ENCODE measurements at places on chromosomes 13 and 19.
A peak's percentile ranks its signal among the peaks of the same experiment; 100 is the strongest.

GRCh38 chr19:778910-779653 is 18.2 kb upstream of the PTBP1 start:
- no peak for DNase-seq

DNA sequence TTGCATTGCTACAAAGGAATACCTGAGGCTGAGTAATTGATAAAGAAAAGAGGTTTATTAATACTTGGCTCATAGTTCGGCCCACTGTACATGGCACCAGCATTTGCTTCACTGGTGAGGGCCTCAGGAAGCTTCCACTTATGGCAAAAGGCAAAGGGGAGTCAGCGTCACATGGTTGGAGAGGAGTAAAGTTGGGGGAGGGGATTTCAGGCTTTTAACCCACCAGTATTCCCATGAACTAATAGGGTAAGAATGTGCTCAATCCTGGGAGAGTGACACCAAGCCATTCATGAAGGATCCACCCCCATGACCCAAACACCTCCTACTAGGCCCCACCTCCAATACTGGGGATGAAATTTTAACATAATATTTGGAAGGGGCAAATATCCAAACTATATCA is 82.5 kb upstream of the MYCBP2 start:
- DNase-seq = no peak

DNA sequence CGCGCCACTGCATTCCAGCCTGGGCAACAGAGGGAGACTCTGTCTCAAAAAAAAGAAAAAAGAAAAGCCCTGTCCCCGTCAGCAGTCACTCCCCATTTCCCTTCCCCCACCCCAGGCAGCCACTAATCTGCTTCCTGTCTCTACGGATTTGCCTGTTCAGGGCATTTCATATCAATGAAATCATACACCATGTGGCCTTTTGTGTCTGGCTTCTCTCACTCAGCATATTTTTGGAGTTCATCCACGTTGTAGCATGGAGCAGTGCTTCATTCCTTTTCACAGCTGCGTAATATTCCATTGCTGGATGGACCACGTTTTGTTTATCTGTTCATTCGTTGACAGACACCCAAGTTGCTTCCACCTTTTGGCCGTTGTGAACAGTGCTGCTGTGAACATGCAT is 36.1 kb upstream of the KLF2 start:
- DNase-seq = no peak

DNA sequence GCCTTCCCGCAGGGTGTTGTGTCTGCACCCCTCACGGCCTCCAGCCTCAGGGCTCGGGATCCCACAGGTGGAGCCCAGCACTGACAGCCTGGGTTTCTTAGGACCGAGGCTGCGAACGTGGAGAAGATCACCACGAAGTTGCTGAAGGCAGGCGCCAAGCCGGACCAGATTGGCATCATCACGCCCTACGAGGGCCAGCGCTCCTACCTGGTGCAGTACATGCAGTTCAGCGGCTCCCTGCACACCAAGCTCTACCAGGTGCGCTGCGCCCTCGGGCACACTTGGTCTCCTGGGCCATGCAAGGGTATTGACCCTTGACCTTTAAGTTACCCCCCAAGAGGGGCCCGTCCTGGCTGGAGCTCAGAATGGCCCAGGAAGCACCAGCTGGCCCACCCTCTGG is 29.0 kb downstream of the UPF1 start:
- DNase-seq = no peak

- no peak for DNase-seq
Observed at GRCh38 chr13:74761801-74762757, 627.9 kb upstream of the KLF12 start.

DNA sequence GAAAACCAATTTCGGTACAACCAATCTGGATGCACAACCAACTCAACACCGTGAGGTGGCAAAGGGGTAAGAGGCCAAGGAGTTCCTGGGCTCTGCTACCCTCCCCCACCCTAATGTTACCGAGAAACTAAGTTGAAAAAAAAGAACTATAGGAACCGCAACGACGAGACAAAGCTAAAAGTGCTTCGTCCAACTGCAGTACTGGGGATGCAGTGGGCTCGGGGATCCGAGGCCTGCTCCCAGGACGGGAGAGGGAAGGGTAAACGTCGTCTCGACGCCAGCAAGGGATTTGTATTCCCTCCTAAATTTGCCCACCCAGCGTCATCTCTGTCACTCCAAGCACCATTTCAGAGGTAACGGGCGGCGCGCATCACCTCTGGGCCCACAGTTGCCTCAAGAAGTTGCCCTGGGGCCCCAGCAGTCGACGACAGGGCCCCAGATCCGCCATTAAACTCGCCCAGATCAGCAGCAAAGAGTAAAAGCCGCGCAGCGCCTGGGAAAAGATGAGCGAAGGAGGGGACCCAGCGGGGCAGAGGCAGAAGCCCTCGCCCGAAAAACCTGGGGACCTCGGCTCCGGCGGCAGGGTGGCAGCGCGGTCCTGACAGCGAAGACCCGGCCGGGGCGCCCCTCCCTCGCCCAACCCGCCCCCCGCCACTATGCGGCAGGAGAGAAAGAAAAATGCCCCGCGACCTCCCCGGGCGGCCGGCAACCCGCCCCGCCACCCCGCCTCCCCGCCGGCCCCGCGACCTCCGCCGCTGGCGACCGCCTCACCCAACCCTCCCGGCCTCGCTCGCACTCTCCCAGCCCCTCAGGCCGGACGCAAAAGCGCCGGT is 752 bp downstream of the ZMYM5 start:
- peak; percentile 56 for DNase-seq

GRCh38 chr19:35291259-35291658 is 702 bp upstream of the MAG start:
- no peak for DNase-seq

- DNase-seq = no peak
Observed at GRCh38 chr13:43243711-43244110, 220.3 kb downstream of the DNAJC15 start.

DNA sequence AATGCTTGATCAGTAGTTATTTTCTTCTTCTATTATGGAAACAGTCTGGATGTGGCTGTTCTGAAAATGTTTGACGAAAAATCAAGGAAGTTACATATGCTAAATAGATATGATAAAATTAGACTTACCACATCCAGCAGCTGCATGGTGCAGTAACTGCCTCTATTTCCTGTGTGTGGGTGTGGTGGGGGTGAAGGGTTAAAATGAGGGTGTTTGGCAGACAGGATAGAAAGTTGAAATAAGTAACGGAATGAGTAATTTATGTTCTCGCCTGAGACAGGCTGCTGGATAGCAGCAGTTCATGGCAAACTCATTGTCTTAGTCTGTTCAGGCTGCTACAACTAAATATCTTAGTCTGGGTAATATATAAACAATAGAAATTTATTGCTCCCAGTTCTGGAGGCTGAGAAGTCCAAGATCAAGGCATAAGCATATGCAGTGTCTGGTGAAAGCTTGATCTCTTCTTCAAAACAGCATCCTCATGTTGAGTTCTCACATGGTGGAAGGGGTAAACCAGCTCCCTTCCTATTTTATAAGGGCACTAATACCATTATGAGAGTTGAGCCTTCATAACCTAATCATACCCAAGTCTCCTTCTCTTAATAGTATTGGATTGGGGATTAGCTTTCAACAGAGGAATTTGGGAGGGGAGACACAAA is 1248.9 kb downstream of the SLITRK5 start:
- no peak for DNase-seq

GRCh38 chr19:49363268-49364082 is at the start of gene DKKL1:
Gene DKKL1 (plus strand): TSS chr19:49363877. CDS start chr19:49363999, 122 bp downstream.
- peak; percentile 98 for DNase-seq

DNA sequence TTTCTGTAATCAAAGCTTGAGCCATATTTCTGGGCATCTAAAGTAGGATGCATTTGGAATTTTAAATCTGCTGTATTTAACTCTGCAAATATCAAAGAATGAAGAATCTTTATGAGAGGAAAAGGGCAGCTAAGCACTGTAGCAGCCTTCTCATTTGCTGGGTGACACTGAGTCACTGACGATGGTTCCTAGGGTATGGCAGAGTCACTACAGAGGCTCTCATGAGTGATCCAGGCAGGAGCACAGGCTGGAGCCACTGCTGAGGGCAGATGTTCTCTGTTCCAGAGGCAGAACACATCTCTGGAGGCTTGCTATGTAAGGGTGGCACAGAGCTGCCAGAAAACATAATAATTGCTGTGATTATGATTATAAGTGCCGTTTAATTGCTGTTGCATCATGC is 340.7 kb upstream of the HTR2A start:
- no peak for DNase-seq

DNA sequence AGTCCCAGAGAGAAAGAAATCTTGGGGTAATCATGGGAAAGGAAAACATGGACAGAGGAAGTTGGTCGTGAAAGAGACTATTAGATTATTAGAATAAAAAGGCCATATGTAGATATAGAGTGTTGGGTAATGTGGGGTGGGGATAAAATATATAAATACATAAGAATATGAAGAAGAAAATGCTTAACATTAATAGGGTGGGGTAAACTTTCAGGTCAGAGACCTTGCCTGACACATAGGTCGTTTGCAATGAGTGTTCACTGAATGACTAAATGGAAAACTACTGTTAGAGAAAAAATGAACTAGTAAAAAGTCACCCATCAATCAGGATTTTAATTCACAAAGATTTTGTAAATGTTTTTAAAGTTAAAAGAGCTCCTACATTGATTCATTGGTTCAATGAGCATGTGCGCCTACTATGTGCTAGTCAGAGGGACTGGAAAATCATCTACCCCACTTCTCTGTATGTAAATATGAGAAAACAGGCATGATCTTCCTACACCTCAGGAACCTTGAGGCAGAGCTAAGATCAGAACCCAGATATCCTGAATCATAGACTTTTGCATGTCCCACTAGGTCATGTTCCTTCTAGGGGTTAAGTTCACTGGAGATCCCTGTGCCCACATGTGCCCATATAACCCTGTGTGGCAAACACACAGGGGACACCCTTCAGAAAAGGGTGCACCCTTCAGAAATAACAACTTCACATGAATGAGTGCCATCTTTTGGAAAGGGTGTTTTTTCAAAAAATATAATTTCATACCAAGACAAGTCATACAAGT is 24.6 kb upstream of the KLF12 start:
- no peak for DNase-seq

GRCh38 chr13:23956106-23956505 is 58.8 kb upstream of the C1QTNF9B start:
- no peak for DNase-seq

DNA sequence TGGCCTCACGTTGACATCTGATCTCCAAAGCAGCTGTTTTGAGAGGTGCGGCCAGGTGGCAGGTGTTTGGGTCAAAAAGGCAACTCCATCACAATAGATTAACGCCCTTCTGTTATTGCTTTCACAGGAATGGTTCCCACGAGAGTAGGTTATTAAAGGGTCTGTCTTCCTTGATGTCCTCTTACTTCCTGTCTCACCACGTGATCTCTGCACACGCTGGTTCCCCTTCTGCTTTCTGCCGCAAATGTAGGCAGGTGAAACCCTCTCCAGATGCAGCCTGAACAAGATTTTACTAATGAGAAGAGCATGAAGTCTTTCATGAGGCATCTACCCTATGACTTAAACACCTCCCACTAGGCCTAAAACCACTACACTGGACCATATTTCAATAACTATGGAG is 22.8 kb upstream of the ZNF564 start:
- no peak for DNase-seq

DNA sequence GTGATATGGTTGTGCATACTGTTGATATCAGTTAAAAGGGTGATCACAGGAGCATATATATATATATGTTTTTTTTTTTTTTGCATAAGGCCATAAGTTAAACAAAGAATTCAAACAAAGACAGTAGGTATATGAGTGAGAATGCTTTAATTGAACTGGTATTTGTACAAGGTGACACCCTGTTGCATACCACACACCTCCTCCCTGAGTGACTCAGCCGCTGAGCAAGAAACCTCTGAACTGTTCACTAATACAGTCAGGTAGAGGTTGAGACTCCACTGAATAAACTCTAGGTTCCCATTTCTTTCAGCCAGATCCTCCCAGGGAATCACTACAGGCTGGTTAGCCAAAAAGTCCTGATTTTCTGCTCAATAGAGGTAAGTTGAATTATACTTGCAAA is at the start of gene SCEL:
Gene SCEL, plus strand, starts transcription at position 259 of the 400 bp plus-strand sequence. CDS start 20,170 bp downstream, outside the sequence.
- no peak for DNase-seq

- DNase-seq = no peak
Observed at GRCh38 chr19:8441725-8442544, 2.8 kb upstream of the HNRNPM start.

- DNase-seq = no peak
Observed at GRCh38 chr13:95588721-95589120, 36.2 kb downstream of the CLDN10 start.

DNA sequence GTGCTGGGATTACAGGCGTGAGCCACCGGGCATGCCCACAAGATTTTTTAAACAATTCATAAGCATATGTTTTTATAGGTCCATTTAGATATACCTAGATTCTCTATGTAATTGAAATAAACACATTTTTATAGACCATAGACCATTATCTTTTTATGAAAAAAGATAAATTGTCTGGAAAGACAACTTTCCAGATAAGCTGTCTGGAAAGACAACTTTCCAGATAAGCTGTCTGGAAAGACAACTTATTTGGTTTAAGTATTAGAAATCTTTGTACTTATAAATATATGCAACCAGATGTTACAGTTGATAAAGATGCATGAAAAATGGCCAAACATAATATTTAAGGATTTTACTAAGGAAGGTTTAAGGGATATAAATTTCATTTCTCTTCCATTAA is 538.5 kb downstream of the GPC6 start:
- DNase-seq = no peak

Data from left lobe of liver (tissue), 2 donors.